SK-N-SH treated with all-trans-retinoic acid at 6 μM for 48 hours (cell line): ENCODE measurements at places on chromosomes 3 and 15.

DNA sequence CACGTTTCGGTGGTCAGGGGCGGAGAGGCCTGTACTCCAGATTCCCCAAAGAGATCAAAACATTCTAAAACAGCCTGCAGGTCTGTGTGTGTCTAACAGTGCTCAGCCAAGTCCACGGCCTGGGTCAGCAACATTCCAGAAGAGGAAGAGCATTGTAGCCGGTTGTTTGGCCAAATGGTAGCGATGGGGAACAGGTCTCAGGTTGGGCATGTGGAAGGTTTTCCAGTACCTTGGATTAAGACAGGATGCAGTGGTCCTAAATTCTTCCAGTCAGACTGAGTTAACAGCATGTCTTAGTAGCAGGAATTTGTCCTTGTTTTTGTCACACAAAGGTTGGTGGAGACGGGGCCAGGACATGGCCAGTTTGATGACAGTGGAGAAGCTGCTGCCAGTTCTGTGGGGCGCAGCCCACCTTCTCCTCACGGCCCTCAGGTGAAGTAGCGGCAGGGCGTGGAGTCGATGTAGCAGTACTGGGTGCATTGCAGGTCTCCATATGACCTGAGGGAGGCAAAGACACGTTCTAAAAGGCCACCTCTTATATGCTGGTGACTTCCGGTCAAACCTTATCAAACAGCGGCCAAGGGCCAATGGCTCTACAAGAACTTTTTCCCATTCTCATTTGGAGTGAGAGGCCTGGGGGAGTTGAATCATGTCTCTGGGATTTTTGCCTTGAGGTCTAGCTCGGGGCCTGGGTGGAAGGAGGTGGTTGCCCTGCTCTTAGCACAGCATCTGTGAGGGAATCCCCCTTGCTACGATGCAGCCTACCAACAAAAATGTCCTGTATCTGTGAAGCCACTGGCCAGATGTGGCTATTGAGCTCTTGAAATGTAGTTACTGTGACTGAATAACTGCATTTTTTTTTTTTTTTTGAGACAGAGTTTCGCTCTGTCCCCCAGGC, 24.1 kb downstream of the EAF1 start:
- no peak for ATAC-seq

- ATAC-seq = peak; percentile 33; the same call in 1 of the 3 replicates
These were observed 20.1 kb downstream of the FAM3D start for GRCh38 chr3:58646503-58646902.

GRCh38 chr15:69272891-69273290, 25.8 kb upstream of the PAQR5 start:
- ATAC-seq = no peak

GRCh38 chr15:84799511-84800187, 17.5 kb upstream of the ALPK3 start:
- ATAC-seq = no peak; the same call in 2 of the 3 replicates

DNA sequence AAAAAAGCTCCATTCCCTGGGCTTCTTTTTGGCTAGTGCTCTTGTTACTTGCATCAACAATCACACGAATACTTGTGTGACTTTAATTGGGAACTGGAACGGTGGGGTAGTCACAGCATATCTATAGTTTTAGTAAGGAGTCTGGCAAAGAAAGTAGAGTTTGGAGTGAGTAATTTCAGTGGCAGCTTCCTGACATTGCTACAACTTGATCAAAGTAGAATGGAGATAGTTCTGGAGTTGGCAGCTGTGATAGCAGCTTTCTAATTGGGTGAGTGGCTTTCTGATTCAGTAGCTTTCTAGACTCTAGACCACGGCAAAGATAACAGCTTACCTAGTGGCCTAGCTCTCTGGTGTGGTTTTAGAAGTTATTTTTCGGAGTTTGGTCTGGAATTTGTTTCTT, 475.0 kb downstream of the TUSC7 start:
- ATAC-seq = peak; percentile 80
